ENCODE measurements at places on chromosomes 16 and 17. TPM values are rescaled to one million over a fixed set of nuclear protein-coding genes. Genes with fewer than 3 reads are reported as not detected.

KIF18B gene
- total RNA-seq, result 51.8 TPM

RASD1 gene
- total RNA-seq, result 5.7 TPM

CNGB1 gene
- total RNA-seq, result not detected

SPNS2 gene
- 0.33 TPM for total RNA-seq

SLC47A1 gene
- total RNA-seq, result 2.0 TPM

- H3K4me3 ChIP-seq, result no peak overlapping the region
- no peaks in the 10 kb centered on the region for H3K27me3 ChIP-seq
- H3K36me3 ChIP-seq, result no peaks in the 10 kb centered on the region
- no peaks in the 10 kb centered on the region for H3K4me1 ChIP-seq
- no peak for DNase-seq
Measured at GRCh38 chr17:71402007-71402406, 718.8 kb upstream of the SOX9 start.

DNA sequence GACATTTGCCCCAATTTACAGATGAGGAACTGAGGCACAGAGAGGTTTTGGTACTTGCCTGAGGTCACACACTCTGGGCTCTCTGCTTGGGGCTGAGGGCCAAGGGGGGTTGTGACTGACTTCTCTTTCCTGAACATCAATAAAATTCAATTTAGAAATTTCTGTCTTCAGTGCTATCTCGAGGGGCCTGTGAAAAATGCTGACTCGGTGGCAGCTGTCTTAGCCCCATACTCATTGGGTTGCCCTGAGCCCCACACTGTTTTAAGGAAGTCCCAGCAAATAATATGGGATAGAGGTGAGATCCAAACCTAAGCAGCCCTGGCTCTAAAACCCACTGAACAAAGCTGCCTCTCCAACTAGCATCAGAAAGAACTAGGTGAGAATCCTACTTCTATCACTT, 7.0 kb upstream of the BRCA1 start:
- H3K4me3 ChIP-seq, result no peak overlapping the region
- no peak overlapping the region for H3K27ac ChIP-seq
- no peak for DNase-seq

DNA sequence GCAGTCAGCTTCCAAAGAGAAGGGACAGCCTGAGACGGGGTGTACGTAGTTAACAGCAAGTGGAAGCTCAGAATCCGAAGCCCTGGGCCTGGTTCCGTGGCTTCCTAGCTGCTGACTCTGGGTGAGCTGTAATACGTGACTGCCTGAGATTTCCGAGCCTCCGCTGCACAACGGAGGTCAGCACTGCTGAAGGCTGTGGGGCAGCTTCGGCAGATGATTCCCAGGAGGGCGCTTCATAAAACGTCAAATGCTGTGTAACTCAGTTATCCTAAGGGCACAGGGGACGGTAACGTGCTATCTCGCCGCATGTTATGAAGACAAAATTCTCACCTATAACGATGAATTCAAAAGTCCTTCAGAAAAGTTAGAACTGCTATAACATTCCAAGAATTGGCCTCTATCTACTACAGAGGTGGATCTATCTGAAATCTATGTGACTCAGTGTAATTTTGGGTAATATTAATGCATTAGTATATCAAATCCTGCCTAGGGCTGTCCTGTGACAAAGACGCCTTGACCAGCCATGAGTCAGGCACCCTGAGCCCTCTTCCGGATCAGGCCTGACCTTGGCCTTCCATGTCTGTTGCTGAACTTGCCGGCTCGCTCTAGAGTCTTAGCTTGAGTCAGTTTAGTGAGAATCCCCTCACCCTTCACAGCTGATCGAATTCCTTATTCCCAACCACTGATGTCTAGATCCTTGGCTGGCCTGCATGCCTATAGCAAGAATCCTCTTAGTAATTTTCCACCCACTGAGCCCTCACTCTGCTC, 43.5 kb downstream of the MARF1 start:
- peaks cover 81% of the 10 kb centered on the region for H3K36me3 ChIP-seq
- no peak for DNase-seq
- H3K4me3 ChIP-seq, result no peak overlapping the region
- H3K4me1 ChIP-seq, result no peaks in the 10 kb centered on the region
- H3K27me3 ChIP-seq, result no peaks in the 10 kb centered on the region

GRCh38 chr16:81946206-81946605, 65.1 kb downstream of the SDR42E1 start:
- no peaks in the 10 kb centered on the region for H3K27me3 ChIP-seq
- DNase-seq, result no peak
- peaks cover 9% of the 10 kb centered on the region for H3K4me1 ChIP-seq
- no peak overlapping the region for H3K27ac ChIP-seq
- no peak overlapping the region for H3K4me3 ChIP-seq
- H3K36me3 ChIP-seq, result peaks cover 3% of the 10 kb centered on the region

DNA sequence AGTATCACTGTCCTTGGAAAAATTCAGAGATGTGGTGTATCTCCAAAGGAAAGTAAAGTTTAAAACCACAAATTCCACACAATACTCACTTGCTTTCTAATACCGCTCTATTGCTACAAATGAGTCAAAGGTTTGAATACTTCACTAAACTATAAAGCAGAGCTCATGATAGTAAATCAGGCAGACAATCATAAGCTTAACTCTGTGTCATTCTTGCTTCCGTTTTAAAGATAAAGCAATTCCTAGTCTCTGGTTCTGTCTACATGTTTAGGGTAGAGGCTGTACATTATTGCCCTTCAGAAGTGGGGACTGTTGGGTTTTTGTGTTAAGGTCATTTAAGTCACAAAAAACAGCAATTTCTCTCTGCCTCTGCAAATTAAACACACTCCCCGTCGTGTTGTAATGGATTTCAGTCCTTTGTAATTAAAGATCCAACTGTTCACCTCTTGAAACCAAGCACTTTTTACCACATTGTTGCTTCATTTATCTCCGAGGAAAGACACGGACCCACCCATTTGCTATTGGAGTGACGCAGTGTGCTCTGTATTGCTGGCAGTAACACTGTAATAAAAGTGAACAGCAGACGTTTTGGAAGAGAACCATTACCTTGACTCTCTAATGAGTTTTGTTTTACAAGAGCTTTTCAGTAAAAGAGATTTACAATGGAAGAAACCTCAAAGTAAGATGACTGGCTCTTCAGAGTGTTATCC, 83.1 kb upstream of the CNTNAP4 start:
- H3K36me3 ChIP-seq, result no peaks in the 10 kb centered on the region
- H3K4me3 ChIP-seq, result no peak overlapping the region
- no peak overlapping the region for H3K27ac ChIP-seq
- no peak for DNase-seq

GRCh38 chr16:68470461-68471150, 22.3 kb upstream of the SMPD3 start:
- H3K27ac ChIP-seq, result no peak overlapping the region
- H3K4me3 ChIP-seq, result no peak overlapping the region
- no peak for DNase-seq
- no peaks in the 10 kb centered on the region for H3K36me3 ChIP-seq
- H3K27me3 ChIP-seq, result no peaks in the 10 kb centered on the region

DNA sequence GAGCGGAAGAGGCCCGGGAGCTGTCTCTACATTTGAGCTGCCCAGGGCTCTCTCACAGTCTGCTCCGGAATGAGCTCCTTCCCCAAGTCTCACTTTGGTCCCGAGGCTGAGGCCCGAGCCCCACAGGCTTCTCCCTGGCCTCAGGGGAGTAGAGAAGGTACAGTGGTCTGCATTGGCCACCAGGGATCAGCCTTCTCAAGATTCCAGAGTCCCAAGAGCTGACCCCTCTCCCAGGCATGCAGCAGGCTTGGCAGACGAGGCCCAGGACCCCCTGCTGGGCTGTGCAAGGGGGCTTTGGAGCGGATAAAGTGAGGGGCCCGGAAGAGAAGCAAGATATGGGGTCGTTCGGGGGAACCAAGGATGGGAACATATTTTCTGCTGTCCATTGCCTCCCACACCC, 3.1 kb downstream of the PRSS27 start:
- no peak overlapping the region for H3K4me3 ChIP-seq
- no peak for DNase-seq
- H3K4me1 ChIP-seq, result no peaks in the 10 kb centered on the region

All from H9 (cell line).